ENCODE measurements at places on chromosomes 2 and 18.

DNA sequence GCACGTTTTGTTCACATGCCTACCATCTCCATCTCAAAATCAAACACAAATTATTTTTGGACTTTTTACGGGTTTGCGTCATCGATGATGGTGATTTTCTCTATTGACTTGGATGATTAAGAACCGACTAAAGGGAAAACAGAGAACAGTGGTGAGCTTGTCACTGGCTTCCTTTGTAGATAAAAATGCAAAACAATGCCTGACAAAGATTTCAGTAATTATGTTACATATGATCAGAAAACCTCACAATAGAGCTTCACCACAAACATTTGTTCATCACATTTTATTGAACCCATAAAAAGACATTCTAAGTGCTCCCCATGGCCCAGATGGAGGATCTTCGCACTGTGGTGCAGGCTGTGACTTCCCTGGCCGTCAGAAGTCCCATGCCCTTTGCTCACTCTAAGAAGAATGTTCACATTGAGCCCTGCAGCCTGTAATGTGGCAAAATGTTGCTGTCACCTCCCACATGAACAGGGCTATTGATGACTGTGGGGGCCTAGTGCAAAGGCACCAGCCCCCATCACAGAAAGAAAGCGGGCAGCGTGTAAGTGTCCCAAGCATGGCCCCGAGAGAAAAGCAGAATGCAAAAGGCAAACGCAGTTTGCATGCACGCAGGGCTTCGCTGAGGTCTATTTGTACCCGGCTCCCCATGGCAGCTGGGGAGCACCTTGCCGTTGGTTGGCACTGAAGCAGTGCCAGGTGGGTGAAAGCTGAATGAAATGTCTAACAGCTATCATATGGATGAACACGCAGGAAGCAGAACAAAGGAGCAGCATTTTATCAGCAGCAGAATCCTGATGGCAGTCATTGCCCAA, 60.6 kb downstream of the BCL2 start:
- DNase-seq = no peak

DNA sequence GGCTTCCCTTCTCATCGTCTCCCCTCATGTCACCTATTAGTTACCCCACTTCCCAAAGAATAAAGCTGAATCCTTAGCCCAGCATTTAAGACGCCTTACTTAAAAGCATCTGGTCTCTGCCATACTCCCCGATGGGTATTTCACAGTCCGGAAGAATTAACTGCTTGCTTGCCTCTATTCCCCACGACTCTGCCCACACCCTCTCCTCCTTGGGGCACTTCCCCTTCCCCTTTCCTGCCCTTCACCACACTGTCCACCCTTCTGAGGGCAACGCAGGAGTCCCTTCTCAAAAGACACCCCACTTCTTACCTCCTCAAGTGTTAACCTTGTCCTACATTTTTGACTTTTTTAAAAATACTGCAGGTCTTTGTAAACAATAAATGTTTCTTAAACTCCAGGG, 60.1 kb upstream of the RMP24 start:
- no peak for DNase-seq

DNA sequence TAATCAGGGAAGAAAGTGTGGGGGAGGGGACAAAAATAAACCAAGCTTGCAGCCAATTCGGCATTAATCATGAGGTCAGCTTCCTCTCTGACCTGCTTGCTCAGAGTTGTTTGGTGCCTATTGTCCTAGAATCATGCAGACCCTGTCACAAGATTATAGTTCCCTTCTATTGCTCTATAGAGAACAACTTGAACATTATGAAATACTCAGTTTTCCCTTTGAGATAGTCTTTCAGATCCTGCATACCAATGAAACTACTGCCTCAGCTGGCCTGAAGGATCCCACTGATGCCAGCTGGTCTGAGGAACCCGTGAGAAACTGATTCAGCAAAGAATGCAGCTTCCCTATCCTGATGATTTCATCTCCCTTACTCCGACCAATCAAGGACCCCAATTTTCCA, 955 bp upstream of the BBS5 start:
- no peak for DNase-seq

DNA sequence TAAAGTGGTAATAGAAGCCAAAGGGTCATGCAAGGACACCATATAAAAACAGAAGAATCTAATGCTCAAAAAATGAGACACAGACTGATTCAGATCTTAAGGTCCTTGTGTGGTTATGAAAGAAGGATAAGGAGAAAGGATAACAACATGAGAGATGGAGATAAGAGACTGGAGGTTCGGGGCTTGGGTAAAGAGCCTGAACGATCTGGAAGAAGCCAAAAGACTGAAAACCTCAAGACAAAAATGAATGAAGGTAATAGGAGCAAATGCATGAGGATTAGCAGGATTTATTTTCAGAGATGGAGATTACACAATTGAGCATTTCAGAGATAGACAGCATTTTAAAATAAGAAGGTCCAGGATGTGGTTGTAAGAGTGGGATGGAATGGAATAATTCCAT, 26.1 kb downstream of the STK17B start:
- DNase-seq = no peak

GRCh38 chr2:109632158-109632789, 18.1 kb downstream of the SOWAHC start:
- DNase-seq = no peak

DNA sequence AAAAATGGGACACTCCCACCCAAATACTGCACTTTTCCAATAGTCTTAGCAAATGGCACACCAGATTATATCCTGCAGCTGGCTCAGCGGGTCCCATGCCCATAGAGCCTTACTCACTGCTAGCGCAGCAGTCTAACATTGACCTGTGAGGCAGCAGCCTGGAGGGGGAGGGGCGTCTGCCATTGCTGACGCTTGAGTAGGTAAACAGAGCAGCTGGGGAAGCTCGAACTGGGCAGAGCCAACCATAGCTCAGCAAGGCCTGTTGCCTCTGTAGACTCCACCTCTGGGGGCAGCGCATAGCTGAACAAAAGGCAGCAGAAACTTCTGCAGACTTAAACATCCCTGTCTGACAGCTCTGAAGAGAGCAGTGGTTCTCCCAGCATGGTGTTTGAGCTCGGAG, 110.4 kb downstream of the CTIF start:
- no peak for DNase-seq

DNA sequence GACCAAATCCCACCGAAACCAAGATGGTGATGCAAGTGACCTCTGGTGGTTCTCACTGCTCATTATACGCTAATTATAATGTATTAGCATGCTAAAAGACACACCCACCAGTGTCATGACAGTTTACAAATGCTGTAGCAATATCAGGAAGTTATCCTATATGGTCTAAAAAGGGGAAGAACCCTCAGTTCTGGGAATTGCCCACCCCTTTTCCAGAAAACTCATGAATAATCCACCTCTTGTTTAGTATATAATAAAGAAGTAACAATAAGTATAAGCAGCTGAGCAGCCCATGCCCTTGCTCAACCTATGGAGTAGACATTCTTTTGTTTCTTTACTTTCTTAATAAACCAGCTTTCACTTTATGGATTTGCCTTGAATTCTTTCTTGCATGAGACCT, 31.0 kb upstream of the FMNL2 start:
- DNase-seq = no peak

GRCh38 chr18:35923939-35924684, 48.4 kb upstream of the RMP24 start:
- DNase-seq = no peak

GRCh38 chr2:207711750-207712530, 500 bp downstream of the CCNYL1 start:
- peak; percentile 30 for DNase-seq

DNA sequence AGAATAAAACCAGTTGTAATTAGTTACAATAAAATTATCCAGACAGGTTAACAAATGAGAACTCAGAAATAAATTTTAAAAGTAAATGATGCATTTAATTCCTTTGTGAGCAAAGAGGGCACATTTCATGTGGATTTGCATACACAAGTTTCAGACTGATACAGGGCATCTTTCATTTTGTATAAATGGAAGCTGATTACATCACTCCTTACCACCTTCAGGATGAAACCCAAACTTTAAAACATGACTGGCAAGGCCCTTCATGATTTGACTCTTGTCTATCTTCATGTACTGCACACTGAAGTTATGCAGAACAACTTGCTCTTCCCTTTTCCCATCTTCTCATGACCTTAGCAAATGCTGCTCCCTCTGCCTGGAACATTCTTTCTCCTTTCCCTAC, 26.9 kb downstream of the EFEMP1 start:
- no peak for DNase-seq

DNA sequence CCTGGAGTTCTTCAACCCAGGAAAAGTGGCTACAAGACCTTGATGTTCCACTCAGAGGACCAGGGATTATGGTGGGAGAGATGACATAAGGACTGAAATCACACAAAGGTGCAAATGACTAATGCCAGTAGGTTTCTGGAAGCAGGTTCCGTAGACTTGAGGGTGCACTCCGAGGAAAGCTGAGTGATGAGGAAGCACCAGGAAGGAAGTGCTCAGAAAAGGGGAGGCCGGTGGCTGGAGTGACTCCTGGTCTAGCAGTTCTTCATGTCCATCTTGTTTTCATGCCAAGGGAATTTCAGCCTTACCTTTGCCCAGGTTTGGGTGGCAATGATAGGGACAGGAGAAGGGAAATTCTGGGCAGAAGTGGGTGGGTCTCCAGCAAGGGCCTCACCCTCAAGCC, 74.5 kb downstream of the TMEM17 start:
- DNase-seq = no peak

GRCh38 chr2:44686561-44686960, 254.9 kb upstream of the SIX3 start:
- DNase-seq = no peak

All from stimulated activated CD4-positive, alpha-beta T cell treated with anti-CD3 and anti-CD28 coated beads, Interleukin-15, amount 100 ng/mL, for 48 hours (primary cell).